ENCODE measurements at places on chromosomes 1 and 21.

GRCh38 chr1:6350416-6351088, 43.0 kb downstream of the ACOT7 start:
- no peak for DNase-seq

DNA sequence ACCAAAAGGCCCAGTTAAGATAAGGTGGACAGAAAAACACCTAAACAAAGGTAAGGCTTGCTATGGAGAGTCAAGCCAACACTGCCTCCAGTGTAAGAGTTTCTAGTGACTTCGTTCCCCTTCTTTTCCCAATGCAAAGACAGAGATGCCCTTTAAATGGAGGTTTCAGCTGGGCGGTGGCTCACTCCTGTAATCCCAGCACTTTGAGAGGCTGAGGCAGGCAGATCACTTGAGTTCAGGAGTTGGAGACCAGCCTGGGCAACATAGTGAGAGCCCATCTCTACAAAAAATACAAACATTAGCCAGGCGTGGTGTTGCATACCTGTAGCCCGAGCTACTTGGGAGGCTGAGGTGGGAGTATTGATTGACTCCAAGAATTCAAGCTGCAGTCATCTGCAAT, 24.0 kb upstream of the COL6A1 start:
- DNase-seq: no peak

GRCh38 chr1:187624812-187625545, 796.2 kb downstream of the PLA2G4A start:
- DNase-seq: no peak

DNA sequence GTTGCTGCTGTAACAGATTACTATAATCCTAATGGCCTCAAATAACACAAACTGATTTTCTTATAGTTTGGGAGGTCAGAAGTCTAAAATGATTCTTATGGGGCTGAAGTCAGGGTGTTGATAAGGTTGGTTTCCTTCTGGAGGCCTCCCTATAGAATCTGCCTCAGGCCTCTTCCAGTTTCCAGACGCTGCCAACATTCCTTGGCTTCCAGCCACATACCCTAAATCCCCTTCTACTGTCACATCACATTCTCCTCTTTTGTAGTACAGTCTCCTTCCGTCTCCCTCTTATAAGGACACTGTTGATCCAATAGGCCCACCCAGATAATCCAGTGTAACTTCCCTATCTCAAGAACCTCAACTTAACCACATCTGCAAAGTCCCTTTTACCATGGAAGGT, 145.3 kb upstream of the NCAM2 start:
- DNase-seq: no peak

DNA sequence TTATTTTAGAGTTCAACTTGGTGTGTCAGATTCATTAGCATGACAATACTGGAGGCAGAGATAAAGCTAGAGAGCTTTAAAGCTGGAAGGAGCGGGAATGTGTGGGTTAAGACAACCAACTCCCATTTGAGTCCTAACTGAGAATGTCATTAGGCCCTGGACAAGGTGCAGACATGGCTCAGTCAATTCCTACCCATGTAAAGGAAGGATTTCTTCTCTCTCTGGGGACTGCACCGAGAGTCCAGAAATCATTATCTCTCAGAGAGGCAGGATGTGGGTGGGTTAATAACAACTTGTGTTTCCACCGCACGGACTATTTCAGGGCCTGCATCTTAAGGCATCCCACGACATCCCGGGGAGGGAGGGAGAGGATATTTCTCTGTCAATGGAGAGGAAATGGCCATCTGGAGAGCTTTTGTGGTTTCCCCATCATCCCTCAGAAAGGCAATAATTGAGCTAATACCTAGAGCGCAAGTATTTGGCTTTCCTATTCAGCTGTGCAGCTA, 46.7 kb upstream of the SARS1 start:
- no peak for DNase-seq

DNA sequence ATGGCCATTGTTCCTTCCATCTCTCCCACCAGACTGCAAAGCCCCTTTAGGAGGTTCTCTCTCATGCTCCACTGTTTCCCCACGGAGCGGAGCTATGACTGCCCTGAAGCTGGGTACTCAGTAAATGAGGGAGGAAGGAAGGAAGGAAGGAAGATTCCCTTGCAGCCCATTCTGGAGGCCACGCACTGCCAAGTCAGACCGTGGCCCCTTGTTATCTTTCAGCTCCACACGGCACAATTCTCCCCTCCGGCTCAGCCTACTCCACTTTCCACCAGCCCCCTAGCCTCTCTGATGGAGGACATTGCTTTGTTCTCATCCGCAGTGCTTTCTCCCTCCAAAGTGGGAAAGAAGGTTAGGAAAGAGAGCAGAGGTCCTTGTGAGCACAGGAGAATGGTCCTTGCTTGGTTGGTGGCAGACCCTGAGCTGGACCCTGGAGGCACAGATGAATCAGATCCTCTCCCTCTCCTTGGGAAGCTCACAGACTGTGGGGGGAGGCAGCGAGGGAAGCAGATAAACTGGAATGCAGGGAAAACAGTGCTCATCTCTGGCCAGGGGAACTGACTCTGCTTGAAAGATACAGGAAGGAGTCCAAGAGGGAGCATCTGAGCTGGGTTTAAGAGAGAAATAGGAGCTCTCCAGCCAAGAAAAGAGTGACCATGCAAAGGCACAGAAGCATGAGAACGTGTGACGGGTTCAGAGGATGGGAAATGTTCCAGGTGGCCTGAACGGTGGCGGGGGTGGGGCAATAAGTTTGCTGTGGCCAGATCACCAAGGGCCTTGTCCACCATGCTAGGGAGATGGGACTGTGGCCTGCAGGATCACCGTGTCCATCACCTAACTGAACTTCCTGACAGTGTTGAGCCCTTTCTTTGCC, 52.6 kb downstream of the GLIS1 start:
- DNase-seq: no peak

DNA sequence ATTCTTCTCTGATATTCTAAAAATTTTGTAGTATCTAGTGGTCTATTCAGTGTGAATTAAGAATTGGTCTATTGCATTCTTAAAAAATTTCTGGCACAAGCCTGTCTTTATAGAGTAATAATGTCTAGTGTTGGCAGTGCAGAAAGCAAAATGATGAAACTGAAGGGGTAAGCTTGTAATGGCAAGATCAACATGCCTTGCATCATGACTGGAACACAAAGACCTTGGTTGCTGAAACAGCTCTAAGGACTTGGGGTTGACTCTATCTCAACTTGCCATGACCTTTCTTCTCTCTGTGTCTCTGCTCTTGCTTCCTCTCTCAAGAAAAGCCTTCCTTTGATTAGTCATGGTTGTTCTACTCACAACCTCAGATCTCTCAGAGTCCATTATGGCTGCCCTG, 46.8 kb upstream of the PROX1 start:
- no peak for DNase-seq

- DNase-seq: no peak
Observed at GRCh38 chr1:93440706-93441105, 7.2 kb upstream of the FNBP1L start.

- no peak for DNase-seq
Observed at GRCh38 chr1:214120191-214120590, 132.4 kb downstream of the PROX1 start.

DNA sequence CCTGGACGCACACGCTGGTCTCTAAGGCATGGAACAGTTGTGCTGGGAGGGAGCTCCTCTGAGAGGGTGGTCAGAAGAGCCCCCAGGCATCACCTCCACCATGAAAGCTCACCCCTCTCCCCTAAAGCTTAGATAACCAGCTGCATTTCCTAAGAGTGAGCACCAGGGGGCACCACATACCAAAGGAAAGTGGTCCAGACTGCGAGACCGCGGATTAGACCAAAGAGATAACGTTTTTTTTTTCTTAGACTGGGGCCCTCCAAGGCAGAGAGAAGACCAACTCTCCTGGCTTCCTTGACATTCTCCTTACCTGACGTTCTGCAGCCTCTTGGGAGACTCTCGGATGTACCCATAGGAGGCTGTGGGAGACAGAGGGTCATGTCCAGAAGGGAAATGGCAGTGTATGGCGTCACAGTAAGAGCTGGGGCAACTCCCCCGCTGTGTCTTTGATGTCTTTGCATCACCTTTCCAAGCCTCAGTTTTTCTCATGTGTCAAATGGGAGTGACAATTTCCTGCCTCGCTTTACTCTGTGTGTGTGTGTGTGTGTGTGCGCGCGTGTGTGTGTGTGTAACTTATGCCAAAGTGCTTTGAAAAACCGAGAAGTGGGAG, 12.3 kb upstream of the IFNLR1 start:
- peak; percentile 64 for DNase-seq

GRCh38 chr1:12722626-12723025, 6.7 kb downstream of the AADACL3 start:
- DNase-seq: no peak

- DNase-seq: no peak
Observed at GRCh38 chr1:20660847-20661206, 342 bp downstream of the DDOST start.

DNA sequence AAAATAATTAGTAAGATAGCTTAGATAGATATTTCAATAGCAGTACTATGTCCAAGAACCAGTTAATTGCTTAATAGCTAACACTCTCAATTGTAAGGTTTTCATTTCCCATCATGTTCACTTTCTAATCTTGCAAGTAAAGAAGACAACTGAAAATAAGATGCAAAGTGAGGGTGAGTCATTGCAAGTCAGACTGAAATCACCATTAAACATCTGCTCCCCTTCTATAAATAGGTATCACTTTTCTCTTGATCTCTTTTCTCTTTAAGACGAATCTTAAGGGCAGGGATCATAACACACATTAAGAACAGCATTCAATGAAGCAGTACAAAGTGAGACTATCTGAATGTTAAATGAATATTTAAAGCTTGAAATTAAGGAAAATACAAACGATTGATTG, 40.4 kb downstream of the UBR4 start:
- no peak for DNase-seq

- no peak for DNase-seq
Observed at GRCh38 chr1:183620311-183620710, 15.3 kb downstream of the ARPC5 start.

DNA sequence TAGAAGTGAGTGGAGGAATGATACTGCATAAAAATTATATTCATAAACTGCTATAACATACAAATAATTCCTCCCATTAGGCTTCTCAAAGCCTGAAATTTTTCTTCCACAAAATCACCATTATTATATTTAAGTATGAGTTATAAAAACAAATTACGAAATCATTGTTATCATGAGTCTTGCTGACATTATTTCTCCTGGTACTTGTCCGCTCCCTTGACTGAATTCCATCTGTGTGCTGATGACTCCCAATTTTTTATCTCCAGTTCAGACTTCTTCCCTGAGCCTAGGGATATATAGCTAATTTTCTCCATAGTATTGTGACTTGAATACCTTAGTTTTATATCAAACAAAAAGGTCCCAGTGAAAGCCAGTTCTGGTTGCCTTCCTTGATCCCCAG, 268.2 kb downstream of the HMCN1 start:
- DNase-seq: no peak

DNA sequence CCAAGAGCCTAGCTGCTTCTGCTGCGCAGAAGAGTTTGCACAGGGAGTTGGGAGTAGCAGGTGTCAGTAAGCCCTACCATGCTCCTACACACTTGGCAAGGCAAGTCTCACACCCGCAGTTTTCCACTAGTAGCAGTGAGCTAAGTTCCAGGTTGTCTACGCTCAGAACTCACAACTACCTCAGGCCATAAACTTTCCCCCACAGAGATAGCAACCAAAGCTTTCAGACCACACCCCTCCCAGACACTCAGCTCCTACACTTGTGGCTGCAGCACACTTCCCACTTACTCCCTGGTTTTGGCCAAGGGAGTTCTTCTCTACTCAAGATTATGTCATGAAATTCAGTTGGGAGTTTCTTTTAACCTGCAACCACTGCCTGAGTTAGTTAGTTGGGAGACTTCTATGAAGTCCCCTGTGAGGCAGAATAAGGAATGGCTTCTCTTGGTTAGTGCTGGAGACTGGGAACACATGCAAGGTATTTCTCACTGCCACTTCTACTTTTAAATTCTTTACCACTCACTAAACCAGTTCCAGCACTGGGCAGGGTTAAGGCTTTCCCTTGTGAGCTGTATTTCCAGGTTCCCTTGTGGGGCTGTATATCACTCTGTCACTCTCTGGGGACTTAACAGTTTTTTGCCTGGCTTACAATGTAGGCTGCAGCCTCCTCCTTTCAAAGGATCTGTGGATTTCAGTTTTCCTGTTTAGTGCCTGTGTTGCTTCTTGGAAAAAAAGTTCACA, 18.3 kb upstream of the MAB21L3 start:
- no peak for DNase-seq

Data from activated CD4-positive, CD25-positive, alpha-beta regulatory T cell treated with anti-CD3 and anti-CD28 coated beads, Interleukin-2, amount 50 U/mL, for 16 hours (primary cell).